SK-N-SH (cell line): ENCODE measurements at places on chromosomes 1 and 21. TPM values are rescaled to one million over a fixed set of nuclear protein-coding genes. Genes with fewer than 3 reads are reported as not detected.
A peak's percentile ranks its signal among the peaks of the same experiment; 100 is the strongest.

- H3K27me3 ChIP-seq: no peaks in the 10 kb centered on the region
- H3K36me3 ChIP-seq: no peaks in the 10 kb centered on the region
- no peak overlapping the region for H3K4me3 ChIP-seq
- no peak overlapping the region for H3K27ac ChIP-seq
These were observed 15.8 kb downstream of the ADGRB2 start for GRCh38 chr1:31748365-31748764.

DNA sequence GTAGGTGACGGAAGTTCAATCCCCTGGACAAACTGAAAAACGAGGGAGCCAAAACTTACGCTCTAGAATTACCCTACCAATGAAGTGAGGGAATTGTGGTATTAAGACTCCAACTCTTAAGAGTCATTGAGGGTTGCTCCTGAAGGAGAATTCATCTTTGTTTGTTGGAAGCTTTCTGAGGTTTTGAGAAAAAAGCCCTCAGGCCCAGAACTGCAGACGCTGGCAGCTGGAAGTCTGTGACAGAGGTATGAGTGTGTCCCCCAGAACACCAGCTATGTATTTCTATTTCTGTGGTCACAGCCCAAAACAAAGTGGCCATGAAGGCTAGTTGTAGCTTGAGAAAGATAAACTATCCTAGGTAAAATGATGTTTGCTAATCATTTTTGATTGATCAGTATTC, 438.8 kb upstream of the B3GALT2 start:
- no peak overlapping the region for H3K4me3 ChIP-seq
- H3K4me1 ChIP-seq: no peaks in the 10 kb centered on the region; the same call in 1 of the 2 replicates
- H3K36me3 ChIP-seq: no peaks in the 10 kb centered on the region
- no peak overlapping the region for H3K27ac ChIP-seq
- no peak for DNase-seq
- no peaks in the 10 kb centered on the region for H3K27me3 ChIP-seq

GRCh38 chr1:117842408-117843170, 86.8 kb downstream of the GDAP2 start:
- H3K4me1 ChIP-seq: 0 out of 2 replicates have a peak, but pooled peaks cover 3% of the 10 kb centered on the region
- DNase-seq: no peak
- H3K27ac ChIP-seq: no peak overlapping the region
- no peaks in the 10 kb centered on the region for H3K27me3 ChIP-seq
- H3K4me3 ChIP-seq: no peak overlapping the region

- no peaks in the 10 kb centered on the region for H3K4me1 ChIP-seq
- H3K4me3 ChIP-seq: peak overlapping the region; percentile 16; the same call in 1 of the 2 replicates
- no peaks in the 10 kb centered on the region for H3K27me3 ChIP-seq
- DNase-seq: peak; percentile 66
These were observed 111.9 kb upstream of the L1TD1 start for GRCh38 chr1:62082456-62083363.

DNA sequence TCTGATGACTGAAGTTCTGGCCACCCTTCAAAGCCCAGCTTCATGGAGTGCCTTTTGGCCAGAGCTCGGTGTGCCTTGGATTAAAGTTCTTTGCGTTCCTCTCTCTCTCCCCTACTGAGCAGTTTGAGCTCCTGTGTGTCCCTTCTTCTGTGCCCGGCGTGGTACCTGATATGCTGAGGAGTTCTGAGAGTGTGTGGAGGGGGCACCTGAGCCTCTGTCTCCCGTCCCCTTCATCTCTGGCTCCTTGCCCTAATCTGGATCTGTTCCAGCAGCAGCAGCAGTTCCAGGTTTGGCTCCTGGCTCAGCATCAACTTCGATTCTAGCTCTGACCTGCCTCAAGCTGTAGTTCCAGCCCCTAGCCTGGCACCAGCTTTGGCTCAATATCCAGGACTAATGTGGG, 25.1 kb upstream of the MYCL start:
- H3K4me1 ChIP-seq: peaks cover 3% of the 10 kb centered on the region; the same call in 1 of the 2 replicates
- no peaks in the 10 kb centered on the region for H3K36me3 ChIP-seq
- no peaks in the 10 kb centered on the region for H3K27me3 ChIP-seq
- DNase-seq: no peak
- no peak overlapping the region for H3K27ac ChIP-seq

- H3K27me3 ChIP-seq: no peaks in the 10 kb centered on the region
- H3K4me1 ChIP-seq: peaks cover 4% of the 10 kb centered on the region; the same call in 1 of the 2 replicates
- H3K36me3 ChIP-seq: no peaks in the 10 kb centered on the region
These were observed 18.9 kb downstream of the HTR1D start for GRCh38 chr1:23198373-23198772.

DNA sequence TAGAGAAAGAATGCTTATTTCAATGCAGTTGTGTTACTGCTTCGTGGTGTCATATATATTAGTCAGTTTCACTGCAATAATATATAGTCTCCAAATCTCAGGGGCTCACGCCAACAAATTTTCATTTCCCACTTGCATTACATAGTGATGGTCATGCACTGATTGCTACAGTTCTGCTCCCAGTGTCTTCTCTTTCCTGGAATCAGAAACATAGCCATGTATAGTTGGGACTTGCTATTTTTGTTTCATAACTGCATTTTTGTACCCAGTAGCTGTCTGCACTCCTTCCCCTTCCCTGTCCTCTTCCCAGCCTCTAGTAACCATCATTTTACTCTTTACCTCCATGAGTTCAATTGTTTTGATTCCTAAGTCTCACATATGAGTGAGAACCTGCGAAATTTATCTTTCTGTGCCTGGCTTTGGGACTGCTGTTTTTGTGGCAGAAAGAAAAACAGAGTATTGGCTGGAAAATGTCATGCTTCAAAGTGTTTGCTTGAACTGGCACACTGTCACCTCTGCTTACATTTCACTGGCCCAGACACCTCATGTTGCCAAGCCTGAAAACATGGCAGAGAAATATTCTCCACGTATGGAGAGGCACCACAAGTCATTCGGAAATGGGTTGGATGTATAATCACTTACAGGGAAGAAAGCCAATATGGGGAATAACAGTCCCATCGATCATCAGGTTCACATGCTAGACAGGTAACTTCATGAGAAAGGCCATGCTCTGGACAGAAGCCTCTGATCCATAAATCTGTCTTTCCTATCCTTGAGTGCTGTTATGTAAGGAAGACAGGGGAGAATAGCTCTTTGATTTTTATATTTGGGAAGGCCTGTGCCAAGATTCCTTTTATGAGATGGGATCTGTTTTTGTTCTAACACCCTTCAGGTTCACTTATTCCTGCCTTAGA, 60.4 kb upstream of the BACH1 start:
- H3K4me1 ChIP-seq: peaks cover 33% of the 10 kb centered on the region; the same call in 1 of the 2 replicates
- no peaks in the 10 kb centered on the region for H3K27me3 ChIP-seq
- peak overlapping the region; percentile 22; the same call in 1 of the 2 replicates for H3K27ac ChIP-seq
- H3K36me3 ChIP-seq: no peaks in the 10 kb centered on the region

DNA sequence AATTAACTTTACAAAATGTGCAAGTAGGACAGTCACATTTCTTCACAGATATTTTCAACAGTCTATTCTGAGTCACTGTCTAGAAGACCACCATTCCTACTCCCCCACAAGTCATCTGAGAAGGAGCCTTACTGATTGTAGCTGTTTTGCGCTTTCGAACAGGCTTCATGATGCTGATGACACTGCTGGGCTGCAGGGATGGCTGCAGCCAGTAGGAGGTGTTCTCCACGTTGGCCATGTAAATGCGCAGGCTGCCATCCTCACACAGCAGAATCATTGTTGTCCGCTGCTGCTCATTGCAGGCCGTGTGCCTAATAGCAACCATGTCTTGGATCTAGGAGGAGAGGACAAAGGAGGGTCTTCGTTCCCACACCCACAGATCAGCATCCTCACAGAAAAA, 56.9 kb downstream of the UBR4 start:
- no peak for DNase-seq
- H3K27ac ChIP-seq: no peak overlapping the region
- H3K4me3 ChIP-seq: no peak overlapping the region
- H3K36me3 ChIP-seq: peaks cover 100% of the 10 kb centered on the region
- no peaks in the 10 kb centered on the region for H3K27me3 ChIP-seq
- no peaks in the 10 kb centered on the region for H3K4me1 ChIP-seq

GRCh38 chr1:183209533-183210158, 23.6 kb downstream of the LAMC2 start:
- H3K27me3 ChIP-seq: no peaks in the 10 kb centered on the region
- H3K4me1 ChIP-seq: no peaks in the 10 kb centered on the region
- no peak for DNase-seq
- H3K27ac ChIP-seq: no peak overlapping the region
- H3K36me3 ChIP-seq: no peaks in the 10 kb centered on the region

DNA sequence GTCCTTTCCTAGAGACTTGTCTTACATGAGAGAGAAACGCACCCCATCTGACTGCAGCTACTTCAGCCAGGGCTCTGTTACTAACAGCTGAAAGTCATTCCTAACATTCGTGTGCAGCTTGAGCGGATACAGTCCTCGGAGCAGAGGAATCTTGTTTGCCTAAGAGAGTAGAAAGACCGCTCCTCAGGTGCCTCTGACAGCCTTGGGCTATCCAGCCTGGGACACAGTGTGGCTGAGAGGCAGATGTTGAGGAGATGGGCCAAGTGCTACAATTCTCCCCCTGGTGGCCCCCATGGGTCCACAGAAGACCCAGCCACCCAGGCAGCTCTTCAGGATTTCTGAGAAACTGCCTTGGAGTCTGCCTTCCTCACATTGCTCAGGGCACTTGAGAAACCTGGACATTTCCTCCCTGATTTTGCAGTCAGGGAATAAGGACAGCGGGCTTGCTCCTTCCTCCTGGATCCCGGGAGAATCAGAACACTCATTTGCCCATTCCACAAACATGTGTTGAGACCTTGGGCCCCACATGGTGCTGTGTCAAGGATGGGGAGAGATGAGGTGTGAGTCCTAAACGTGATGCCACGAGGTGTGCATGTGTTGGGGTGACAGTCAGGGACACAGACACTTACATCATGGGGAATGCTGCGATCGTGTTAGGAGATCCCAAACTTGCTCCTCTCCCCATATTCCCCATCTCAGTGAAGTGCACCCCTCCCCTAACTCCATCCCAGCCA, 13.1 kb downstream of the TRIM62 start:
- no peak overlapping the region for H3K4me3 ChIP-seq
- no peak overlapping the region for H3K27ac ChIP-seq
- DNase-seq: no peak
- H3K36me3 ChIP-seq: no peaks in the 10 kb centered on the region; the same call in 1 of the 2 replicates
- H3K27me3 ChIP-seq: no peaks in the 10 kb centered on the region

DNA sequence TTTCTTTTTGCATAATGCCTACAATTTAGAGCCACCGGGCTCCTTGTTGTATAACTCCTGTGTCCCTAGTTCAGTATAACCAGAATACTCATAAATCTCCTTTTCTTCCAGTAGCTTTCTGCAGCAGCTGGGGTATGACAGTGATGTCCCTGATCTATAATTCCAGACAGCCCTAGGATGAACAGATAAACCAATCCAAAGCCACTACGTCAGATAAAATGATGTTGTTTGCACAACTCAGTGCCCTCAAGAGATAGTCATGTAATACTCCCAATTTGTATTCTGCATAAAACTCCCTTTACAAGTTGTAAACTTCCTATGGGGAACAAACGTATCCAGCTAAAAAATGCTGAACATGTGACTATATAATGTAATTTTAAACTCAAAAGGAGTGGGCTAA, 44.7 kb downstream of the ZNF326 start:
- H3K36me3 ChIP-seq: no peaks in the 10 kb centered on the region
- H3K4me3 ChIP-seq: no peak overlapping the region
- no peak for DNase-seq
- no peaks in the 10 kb centered on the region for H3K27me3 ChIP-seq

- H3K36me3 ChIP-seq: no peaks in the 10 kb centered on the region
- no peaks in the 10 kb centered on the region for H3K27me3 ChIP-seq
- no peak for DNase-seq
- H3K27ac ChIP-seq: no peak overlapping the region
- H3K4me1 ChIP-seq: peaks cover 20% of the 10 kb centered on the region
- no peak overlapping the region for H3K4me3 ChIP-seq
These were observed 24.5 kb upstream of the LRRC8C start for GRCh38 chr1:89608319-89608983.

DNA sequence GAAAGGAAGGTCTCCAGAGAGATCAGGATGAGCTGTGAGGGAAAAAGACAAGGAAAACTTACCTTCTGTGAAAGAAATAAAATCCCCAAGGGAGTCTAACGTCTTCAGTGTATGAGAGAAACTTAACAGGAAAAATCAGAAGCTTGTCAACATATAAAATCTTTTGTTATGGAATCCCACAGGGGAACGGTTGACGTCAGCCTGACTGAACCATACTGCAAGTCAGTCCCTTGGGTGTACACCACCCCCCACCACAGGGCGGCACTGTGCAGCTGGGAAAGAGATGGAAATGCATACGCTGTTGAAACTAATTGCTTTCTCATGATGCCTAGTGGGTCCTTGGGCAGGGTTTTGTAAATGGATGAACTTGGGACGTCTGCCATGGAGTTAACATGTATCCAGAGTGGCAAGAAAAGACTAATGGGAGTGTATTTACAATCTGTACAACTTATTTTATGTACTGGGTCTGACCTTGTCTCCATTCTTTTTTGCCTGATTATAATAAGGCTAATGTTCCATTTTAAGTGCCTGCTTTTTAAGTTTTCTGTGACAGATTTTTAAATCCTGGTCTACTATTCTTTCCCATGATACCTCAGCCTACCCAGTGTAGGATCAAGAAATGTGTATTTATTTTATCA, 22.7 kb downstream of the UTP25 start:
- peaks cover 11% of the 10 kb centered on the region; the same call in 1 of the 2 replicates for H3K4me1 ChIP-seq
- H3K36me3 ChIP-seq: peaks cover 82% of the 10 kb centered on the region
- no peak overlapping the region for H3K27ac ChIP-seq
- peak; percentile 74 for DNase-seq
- no peak overlapping the region for H3K4me3 ChIP-seq

DNA sequence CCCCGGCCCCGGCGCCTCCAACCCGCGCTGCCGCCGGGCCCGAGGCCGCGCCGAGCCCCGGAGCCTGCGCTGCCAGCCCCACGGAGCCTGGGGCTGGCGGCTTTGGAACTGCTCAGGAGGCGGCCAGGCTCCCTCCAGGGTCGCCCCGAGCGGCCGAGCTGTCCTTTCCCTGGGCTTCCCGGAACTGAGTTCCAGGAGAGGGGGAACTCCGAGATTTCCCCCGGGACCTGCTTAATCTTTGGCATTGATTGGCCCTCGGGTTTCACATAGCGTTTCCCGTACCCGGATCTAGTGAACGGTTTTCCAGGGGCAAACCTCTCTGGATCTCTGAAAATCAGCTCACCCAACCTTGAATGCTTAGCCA, 504 bp downstream of the H6PD start:
- no peaks in the 10 kb centered on the region; the same call in 1 of the 2 replicates for H3K36me3 ChIP-seq
- peak overlapping the region; percentile 65 for H3K4me3 ChIP-seq
- no peaks in the 10 kb centered on the region for H3K27me3 ChIP-seq

DNA sequence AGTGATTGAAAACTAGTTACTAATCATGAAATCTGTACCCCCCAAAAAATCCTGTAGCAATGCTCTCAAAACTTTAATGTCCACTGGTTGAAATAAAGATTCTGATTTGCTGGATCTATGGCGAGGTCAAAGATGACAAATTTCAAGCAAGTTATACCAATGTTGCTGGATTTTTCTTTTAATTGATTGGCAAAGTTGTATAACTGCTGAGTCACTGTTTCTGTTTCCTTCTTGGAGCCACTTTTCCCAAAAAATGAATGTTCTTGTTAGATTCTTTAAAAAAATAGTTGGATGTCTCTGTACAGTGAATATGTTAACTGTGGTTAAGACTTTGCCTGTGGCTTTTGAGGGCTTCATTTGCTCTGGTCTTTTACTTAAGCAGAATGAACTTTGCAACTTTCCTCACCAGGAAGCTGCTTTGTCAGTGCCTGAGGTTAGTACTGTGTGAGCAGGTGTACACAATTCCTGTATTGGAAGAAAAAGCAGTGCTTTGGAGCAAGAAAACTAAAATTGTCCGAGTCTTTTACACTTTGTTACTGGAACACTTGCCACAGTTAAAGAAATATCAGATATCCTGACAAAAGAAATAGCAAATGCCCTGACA, 1211.9 kb downstream of the MRPL39 start:
- no peak overlapping the region for H3K27ac ChIP-seq
- DNase-seq: no peak
- H3K4me1 ChIP-seq: no peaks in the 10 kb centered on the region
- no peaks in the 10 kb centered on the region for H3K36me3 ChIP-seq
- no peaks in the 10 kb centered on the region for H3K27me3 ChIP-seq

KRTAP12-1 gene
- not detected in 2 replicates for polyA plus RNA-seq

BGLAP gene
- polyA plus RNA-seq: 0.96 and 1.1 TPM in 2 replicates

PBX1 gene
- 25.3 and 27.0 TPM in 2 replicates for polyA plus RNA-seq

FMO2 gene
- polyA plus RNA-seq: not detected in 2 replicates
